CD4-positive, alpha-beta T cell (primary cell): ENCODE measurements at places on chromosomes 13 and 19.
A peak's percentile ranks its signal among the peaks of the same experiment; 100 is the strongest.

- DNase-seq = no peak
Observed at GRCh38 chr13:48220981-48221685, 11.9 kb upstream of the ITM2B start.

DNA sequence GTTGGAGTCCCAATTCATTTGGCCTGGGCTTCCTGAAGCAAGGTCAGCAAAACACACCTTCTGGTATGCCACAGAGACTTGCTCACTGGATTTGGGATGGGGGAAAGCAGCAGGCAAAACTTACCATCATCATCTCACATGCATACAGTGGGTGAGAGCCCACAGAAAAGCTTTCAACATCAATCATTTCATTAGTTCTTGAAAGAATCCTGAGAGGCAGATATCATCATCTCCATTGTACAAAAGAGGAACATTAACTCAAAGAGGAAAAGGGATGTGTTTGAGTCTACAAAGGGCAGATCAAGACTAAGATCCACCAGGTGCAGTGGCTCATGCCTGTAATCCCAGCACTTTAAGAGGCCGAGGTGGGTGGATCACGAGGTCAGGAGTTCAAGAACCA is 6.4 kb downstream of the WDR87 start:
- no peak for DNase-seq

DNA sequence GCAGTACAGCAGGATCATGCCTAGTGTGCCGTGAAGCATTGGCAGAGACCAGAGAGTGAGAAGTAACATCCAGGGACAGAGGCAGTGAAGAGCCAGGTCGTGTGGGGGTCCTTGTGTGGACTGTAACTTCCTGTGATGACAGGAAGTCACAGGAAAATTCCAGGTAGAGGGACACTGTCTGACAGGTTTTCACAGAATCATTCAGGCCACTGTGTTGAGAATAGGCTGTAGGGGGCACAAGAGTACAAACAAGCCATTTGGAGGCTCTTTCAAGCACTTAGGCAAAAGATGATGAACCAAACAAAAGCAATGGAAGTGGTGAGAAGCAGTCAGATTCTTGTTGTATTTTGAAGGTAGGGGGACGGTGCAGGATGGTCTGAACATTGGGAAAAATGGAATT is 46.4 kb downstream of the N4BP2L1 start:
- DNase-seq = no peak

DNA sequence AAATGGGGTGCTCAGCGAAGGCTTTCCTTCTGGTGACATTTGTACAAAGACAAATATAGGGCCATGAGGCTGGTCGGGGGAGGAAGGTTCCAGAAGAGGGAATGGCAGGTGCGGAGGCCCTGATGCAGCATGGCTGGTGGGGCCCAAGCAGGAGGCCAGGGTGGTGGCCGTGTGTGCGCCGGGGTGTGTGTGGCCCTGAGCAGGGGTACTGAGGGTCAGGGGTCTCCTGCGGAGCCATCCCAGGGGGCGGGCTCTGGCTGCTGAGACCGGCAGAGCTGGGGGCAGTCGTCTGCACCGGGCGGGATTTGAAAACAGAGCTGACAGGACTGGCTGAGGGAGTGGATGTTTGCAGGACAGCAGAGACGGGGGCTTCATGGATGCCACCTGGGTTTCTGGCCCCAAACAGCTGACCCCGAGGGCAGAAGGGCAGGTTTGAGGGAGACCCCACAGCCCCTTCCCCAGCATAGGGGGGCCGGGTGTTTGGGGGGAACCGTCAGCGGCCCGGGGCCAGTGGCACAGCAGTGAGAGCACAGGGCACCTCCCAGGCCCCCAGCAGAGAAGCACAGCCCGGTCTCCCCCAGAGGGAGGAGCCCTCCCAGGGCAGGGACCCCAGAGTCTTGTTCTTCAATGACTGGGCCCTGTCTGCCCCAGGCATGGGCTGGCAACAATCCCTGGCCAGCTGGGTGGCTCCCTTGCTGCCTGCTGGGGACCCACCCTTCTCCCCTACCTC is 11.4 kb downstream of the PIAS4 start:
- no peak for DNase-seq

- no peak for DNase-seq
Observed at GRCh38 chr13:65595916-65596315, 1634.2 kb downstream of the PCDH9 start.

GRCh38 chr13:28582225-28582891 is 76.6 kb upstream of the POMP start:
- DNase-seq = no peak

- no peak for DNase-seq
Observed at GRCh38 chr13:43489233-43489632, 297.5 kb downstream of the ENOX1 start.

DNA sequence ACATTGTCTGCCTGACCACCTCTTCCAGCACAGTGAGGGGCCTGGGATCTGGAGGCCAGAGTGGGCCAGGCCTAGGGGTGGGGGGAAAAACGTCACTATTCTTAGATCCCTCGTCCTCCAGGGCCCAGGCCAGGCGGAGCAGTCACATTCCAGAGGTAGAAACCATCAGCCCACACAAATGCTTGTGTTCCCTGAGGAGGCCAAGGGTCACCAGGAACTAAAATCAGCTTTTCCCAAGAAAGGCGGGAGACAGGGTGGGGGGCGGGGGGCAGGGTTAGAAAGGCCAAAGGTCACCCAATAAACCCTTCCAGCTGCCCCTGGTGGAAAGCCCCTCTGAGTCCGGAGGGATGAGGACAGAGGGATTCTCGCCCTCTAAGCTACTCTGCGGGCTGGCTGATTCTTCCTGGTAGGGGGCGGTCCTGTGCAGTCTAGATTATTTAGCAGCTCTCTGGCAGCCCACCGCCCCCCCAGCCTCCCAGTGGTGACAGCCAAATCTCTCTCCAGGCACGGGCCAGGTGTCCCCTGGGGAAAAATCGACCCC is 23.5 kb upstream of the CCL25 start:
- no peak for DNase-seq

DNA sequence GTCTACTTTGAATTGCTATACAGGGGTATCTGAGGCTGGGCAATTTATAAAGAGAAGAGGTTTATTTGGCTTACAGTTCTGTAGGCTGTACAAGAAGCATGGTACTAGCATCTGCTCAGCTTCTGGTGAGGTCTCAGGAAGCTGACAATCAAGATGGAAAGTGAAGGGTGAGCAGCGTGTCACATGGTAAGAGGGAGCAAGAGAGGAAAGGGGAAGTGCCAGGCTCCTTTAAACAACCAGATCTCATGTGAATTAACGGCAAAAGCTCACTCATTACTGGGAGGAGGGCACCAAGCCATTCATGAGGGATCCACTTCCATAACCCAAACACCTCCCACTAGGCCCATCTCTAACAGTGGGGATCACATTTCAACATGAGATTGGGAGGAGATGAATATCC is 222.4 kb downstream of the TDRD3 start:
- DNase-seq = no peak

GRCh38 chr13:59088716-59089115 is 1075.0 kb downstream of the DIAPH3 start:
- DNase-seq = no peak

DNA sequence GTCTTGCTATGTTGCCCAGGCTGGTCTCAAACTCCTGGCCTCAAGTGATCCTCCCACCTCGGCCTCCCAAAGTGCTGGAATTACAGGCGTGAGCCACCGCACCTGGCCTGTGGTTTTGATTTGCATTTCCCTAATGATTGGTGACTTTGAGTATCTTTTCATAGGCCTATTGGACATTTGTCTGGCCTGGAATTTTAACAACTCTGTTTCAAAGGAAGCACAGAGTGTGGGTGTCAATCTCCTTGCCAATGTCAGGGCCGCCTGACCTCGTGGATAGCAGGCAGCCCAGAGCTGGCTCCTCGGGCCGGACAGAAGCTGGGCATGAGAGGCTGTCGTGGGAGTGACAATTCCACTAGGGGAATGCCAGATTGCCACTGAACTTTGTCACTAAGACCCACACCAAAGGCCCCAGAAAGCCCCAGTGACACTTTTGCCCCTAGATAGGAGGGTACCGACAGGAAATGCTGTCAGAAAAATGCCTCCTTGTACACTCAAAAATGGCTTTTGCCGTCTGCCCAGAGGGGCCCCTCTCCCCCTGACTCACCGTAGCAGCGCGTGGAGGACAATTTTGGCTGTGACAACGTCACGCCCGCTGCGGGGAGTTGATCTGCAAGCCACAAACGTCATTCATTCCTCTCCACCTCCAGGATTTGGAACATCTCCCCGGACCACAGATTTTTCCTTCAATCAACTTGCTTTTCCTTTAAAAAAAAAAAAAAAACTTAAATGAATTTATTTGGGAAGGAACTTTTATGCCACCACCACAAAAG is 11.7 kb upstream of the ADGRE5 start:
- DNase-seq = peak; percentile 93

DNA sequence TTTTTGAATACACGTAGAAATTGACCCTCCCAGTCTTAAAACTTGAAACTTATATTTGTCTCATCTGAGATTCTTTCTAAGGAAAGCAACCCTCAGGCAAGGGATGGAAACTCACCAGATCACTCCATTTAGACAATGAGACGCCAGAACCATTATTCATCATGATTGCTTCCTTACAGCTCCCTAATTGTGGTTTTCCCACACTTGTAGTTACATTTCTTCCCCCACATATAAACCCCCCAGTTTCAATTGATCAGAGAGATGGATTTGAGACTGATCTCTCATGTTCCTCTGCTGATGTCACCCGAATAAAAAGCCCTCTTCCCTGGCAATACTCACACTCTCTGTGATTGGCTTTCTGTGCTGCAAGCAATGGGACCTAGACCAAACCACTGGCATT is 197.9 kb upstream of the STARD13 start:
- no peak for DNase-seq
